ENCODE measurements at places on chromosomes 3 and 15.

DNA sequence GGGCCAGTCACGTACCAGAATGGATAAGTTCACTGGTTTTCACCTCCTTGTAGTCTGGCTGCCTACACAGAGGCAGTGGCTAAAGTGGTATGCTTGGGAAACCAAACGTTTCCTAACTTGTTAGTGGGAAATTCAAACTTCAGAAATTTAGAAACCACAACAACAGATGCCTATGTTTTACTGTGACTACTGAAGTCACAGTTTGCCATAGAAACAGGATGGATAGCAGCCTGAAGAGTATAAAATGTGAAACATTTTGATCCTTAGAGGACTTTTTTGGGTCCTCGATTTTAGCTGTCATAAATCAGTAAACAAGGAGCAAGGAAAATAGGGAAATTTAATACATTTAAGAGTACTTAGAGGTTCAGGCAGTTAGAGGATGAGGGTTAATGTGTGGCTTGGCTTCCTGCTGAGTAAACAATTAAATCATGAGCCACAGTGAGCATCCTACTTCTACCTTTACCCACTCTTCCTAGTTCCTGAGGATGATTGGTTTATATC, 48.6 kb downstream of the CMSS1 start:
- no peak for DNase-seq

- DNase-seq: no peak
Measured at GRCh38 chr3:79154865-79155264, 612.9 kb downstream of the ROBO1 start.

- DNase-seq: no peak
Measured at GRCh38 chr3:168251371-168251770, 155.6 kb upstream of the GOLIM4 start.

- DNase-seq: no peak
Measured at GRCh38 chr3:16388850-16389441, 123.9 kb downstream of the OXNAD1 start.

DNA sequence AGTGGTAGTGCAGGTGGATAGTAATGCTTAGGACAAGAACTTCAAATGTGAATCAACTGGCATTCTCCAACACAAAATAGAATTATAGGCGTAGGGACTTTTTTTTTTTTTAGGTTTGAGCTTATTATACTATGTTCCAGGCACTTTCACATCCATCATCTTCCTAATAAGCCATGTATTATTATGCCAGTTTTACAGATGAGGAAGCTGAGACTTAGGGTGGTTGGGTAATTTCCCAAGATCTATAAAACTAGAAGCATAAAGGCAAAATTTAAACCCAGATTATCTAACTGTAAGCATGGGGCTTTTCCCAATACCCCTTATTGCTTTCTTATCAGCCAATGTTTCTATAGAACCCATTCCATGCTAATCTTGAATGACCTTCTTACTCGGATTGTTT, 75.1 kb upstream of the ETV5 start:
- no peak for DNase-seq
